Spleen (tissue), 13 donors: ENCODE measurements at places on chromosomes 3 and 15.

DNA sequence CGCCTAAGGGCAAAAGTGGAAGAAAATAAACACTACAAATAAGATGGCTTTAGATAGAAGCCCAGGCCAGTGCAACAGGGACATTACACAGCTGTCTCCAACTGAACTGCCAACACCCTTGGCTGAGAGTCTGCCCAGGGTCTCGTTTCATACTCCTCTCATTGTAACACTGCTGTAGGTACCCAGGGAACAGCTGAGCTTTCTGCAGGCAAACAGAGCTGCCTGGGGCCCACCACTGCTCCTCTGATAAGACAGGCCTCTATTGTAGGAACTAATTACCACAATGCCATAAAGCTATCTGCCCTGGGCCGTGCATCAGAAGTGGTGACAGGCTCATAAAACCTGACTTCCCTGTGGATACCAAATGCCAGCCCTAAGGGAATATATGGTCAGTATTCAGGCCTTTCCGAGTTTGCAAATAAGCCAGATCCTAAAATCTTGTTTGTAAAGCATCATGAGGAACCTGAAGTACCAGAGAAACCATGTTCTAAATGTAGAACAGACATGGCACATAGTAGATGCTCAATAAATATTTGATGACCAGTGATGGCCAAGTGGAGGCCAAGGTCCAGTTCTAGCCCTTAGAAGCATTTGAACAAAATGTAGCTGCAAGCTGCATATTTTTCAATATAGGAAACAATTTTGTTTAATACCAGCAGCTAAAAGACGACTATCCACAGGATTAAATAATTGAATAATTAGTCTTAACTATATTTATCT lies 84.3 kb upstream of the NEO1 start:
- no peak for DNase-seq

- DNase-seq: no peak
These were observed 67.8 kb upstream of the FSIP1 start for GRCh38 chr15:39850436-39850835.

DNA sequence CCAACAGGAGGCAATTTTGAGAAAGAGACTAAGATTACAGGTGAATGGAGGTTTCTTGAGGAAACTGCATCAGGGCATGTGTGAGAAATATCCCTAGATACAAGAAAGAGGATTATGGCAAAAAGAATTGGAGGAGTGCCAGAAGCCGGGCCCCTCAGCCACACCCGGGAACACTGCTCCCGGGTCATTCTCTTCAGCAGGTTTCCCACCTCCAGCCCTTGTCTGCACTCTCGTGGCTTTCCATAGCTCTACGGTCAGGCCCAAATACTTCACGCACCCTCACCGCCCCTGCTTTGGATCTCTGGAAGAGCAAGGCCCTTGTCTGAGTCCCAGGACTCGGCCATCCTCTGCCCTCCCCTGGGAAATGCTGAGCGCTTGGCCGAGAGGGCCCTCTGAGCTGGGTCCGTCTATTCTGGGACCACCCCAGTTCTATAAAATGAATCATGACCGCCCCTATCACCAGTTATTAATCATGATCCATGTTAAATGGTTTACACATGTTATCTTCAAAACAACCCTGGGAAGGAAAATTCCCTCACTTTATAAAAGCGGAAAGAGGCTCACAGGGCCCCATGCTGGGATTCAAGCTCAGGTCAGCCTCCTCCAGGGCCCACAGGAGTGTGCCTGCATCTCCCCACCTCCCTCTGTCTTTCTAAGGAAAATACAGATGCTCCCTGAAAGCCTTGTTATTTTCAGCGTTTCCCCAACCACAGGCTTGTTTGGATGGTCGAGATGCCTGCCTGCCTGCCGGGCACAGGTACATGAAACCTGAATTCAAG lies 38.8 kb upstream of the SPTBN5 start:
- no peak for DNase-seq

DNA sequence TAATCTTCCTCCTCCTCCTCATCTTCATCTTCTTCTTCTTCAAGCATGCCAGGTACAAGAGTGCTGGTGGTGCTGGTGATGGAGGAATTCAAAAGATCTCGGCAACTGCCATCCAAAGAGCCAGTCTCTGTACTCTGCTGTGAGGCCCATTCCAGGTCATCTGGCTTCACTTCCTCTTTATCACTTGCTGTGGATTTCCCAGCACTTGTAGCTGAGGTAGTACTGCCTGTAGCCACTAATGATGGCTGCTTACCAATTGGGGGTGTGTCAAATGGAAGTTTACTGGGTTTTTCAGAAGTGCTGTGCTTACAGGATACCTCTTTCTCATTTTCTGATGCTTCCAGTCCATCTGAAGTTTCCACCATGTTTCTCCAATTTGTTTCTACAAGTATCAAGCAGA lies 28.8 kb upstream of the SHC4 start:
- DNase-seq: no peak

DNA sequence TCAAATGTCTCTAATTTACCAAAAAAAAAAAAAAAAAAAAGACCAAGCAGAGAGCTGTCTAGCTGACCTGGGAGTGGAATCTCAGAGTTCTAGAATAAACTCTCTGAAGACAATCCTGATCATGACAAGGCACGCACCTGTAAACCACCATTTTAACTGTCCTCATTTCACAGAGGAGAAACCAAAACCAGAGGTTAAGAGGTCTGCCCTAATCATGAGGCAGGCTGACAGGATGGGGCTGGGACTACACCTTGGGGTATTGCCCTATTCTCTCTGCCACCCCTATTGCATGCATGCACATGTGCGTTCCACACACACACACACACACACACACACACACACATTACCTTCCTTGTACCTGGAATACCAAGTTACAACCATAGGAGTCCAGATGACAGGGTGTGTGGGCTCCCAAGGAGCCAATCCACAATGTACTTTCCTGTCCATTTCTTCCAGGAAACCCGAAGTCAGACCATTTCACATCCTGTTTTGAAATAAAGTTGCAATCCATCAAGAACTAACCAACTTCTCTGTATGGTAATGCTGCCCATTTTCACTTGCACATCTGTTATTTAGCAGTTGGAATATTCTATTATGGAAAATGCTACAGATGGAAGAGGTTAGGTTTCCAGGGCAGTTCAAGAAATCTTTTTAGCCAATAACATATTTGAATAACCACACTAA lies 34.6 kb downstream of the HSPBAP1 start:
- no peak for DNase-seq

- no peak for DNase-seq
These were observed 81.0 kb downstream of the PLXNA1 start for GRCh38 chr3:127063916-127064315.

GRCh38 chr3:112476346-112476745 lies 22.9 kb downstream of the BTLA start:
- no peak for DNase-seq

GRCh38 chr15:51706926-51707608 lies 25.8 kb downstream of the SCG3 start:
- DNase-seq: no peak

- peak; percentile 55 for DNase-seq
These were observed 17.7 kb downstream of the TTC21A start for GRCh38 chr3:39124876-39125840.

DNA sequence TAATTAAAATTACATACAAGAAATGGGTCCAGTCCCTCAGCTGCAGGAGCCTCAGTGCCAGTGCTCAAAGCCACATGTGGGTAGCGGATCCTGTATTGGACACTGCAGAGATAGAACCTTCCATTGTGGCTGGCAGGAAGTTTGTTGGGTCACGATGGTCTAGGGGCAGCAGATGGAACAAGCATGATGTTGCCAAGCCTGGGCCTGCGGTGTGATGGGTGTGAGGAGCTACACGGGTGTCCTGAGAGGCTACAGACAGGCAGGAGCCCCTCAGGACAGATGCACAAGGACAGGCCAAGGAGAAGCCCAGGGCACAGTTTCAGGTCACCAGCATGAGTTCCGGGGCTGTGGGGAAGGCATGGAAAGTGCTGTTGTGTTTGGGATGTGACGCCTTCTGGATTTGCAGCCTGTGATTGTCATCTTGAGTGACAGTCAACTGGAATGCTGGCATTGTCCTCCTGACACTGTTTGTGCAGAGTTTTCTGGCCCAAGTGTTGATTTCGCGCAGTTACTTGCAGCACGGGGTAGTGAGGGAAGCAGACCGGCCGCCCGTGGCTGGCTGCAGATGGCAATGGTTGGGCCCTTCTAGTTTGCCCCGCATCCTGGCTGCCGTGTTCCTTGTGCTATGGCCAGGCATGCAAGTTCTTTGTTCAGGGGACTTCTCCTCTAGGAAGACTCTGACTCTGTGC lies 177.1 kb downstream of the NSMCE3 start:
- DNase-seq: peak; percentile 64

DNA sequence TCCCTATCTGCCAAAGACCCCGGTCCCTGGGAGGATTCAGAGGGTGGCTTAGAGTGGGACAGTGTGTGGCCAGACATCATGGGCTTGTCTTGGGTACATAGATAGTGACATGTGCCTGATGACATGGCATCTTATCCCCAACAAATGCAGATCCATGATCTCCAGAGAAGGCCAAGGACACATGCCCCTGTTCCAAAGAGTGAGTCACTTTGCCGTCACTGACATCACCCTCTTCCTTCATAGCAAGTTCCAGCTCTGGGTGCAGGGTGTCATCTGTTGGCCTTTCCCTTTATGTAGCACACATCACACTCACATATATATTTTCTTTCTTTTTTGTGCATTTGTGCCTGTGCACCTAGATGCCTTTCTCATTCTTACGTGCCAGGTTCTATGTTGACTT lies 350.5 kb downstream of the LRTM1 start:
- DNase-seq: no peak

GRCh38 chr3:116432795-116433194 lies 12.5 kb downstream of the LSAMP start:
- no peak for DNase-seq

DNA sequence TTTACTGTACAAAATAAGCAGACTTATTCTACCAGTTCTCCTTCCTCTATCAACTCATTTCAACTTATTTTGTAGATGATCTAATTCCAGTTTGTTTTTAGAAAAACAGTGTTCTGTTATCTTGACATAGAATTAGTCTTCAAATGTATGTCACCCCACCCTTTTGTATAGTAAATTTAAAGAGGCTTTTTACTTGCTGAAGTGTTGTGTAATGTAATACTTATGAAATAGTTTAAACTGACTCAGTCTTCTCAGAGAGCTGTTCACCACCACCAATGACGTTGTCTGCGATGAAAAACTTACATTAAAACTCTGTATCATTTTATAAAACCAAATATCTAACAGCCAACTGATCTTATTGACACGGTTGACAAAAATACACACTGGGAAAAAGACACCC lies 82.9 kb downstream of the RAP2B start:
- no peak for DNase-seq

GRCh38 chr3:81544385-81544784 lies 217.1 kb downstream of the GBE1 start:
- no peak for DNase-seq

DNA sequence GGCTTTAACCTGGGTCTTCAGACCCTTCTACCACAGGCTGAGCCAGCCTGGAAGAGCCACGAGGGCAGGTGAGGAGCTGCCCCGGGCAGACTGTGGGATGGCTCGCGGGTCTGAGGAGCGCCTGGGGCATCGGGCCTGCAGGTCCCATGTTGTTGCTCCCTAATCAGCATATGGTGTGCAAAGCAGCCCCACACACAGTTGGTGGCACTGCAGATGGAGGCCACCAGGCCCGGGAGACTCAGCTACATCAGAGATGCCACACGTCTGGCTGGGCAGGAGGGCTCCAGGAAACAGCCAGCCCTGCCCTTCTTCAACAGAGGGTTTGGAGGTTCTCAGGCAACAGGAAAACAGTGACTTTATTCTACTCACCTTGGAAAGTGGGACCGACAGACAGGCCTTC lies 63.9 kb downstream of the XXYLT1 start:
- no peak for DNase-seq

DNA sequence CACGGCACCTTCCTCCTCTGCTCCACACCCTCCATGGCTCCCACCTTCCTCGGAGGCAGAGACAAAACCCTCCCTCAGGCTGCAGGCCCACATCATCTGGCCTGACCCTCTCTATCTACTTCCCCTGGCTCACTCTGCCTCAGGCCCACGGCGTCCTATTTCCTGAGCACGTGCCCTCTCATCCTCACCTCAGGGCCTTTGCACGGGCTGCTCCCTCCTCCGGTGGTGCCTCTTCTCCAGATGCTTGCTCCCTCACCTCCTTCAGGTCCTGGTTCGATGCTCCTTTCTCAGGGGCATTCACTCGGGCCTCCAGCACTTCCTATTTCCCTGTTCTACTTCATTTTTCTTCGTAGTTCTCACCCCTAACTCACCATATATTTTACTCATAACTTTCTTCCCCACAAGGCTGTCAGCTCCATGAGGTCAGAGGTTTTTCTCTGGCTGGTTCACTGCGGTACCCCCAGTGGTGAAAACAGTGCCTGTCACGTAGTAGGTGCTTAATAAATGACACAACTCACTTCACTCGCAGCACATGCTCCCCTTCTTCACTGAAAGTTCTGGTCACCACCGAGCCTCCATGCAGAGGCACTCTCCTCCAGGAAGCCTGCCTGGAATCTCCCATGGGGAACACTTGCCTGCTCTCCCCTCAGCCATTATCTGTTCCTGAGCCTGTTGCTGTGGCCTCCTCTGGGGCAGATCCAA lies 130.7 kb downstream of the WNT7A start:
- DNase-seq: no peak

DNA sequence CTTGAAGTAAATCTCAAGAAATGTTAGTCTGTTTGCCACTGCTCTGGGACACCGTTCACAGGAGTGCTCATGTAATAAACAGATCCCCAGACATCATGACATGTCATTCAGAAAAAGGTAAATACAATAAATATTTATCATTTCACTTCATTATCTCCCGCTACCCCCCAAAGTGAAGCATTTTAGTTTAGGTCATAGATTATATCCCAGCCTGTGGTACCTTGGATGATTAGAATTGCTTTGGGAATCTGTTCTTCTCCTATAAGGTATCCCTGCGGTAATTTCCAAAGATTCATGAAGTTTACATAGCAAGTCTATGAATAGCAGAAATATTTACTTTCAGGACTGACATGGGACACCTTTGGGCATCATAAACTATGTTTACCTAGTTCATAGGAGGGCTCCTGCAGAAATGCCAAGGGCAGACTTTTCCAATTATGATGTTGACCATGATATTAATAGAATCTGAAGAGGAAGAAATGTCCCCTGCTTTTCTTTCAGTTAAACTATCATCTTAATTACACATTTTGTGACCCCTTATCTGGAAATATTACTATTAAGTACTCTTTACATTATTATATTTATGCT lies 268.0 kb downstream of the NAALADL2 start:
- no peak for DNase-seq
